Muscle of arm (tissue), 14 donors: ENCODE measurements at places on chromosomes 12 and 14.

DNA sequence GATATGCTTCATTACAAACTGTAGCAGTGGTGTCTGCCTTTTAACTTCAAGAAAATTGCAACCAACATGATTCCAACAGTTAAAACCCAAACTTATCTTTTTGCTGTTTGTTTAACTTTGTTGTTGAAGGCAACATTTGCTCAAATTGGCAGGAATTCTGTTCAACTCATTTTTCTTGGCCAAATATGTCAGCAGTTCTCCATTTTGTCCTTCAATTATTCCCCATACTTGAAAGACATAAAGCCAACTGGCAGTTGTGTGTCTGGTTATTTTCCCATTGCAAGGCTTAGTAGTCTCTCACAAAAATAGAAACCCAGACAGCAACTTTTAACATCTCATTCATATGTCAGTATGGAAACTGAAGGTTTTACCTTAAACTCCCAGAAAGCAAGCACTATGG, 146.3 kb downstream of the LRIG3 start:
- peak; percentile 57 for DNase-seq

- DNase-seq, result no peak
Measured at GRCh38 chr14:35509846-35510245, 24.1 kb upstream of the INSM2 start.

DNA sequence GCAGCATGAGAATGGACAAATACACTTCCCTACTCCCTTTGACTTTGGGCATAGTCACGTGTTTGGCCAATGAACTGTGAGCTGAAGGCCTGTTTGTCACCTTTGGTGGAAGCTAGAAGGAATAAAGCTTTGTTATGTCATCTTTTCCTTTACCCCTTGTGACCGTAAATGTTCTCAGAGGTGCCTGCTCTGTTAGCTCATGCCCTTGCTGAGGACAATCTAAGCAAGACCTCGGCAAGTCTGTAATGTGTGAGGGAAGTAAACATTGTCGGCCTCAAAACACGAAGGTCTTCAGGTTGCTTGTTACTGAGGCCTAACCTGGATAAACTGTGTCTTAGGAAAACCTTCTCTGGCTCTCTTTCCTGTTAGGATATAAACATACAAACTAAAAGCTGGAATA, 354.2 kb downstream of the TMEM132D start:
- no peak for DNase-seq

DNA sequence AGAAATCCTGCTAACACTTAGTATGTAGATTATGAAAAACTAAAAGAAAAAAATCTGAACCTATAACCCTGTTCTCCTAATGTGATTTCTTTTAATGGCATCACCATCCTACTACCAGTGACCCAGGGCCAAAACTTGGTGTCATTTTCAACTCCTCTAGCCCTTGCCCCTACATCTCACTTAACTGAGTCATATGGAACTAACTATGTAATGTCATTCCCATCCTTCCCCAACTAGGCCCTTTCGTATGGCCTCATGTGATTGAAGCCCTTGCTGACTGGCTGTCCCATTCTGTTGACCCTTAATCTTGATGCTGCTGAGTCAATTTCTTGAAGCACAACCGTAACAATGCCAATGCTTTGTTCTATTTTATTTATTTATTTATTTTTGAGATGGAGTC, 7.6 kb downstream of the DMAC2L start:
- no peak for DNase-seq

GRCh38 chr12:115737895-115738294, 539.6 kb downstream of the MED13L start:
- DNase-seq, result no peak

- no peak for DNase-seq
Measured at GRCh38 chr14:40280652-40281051, 848.4 kb upstream of the FBXO33 start.

- no peak for DNase-seq
Measured at GRCh38 chr14:37746140-37746832, 150.9 kb downstream of the TTC6 start.

GRCh38 chr14:49774106-49774505, 6.2 kb downstream of the KLHDC2 start:
- DNase-seq, result no peak

DNA sequence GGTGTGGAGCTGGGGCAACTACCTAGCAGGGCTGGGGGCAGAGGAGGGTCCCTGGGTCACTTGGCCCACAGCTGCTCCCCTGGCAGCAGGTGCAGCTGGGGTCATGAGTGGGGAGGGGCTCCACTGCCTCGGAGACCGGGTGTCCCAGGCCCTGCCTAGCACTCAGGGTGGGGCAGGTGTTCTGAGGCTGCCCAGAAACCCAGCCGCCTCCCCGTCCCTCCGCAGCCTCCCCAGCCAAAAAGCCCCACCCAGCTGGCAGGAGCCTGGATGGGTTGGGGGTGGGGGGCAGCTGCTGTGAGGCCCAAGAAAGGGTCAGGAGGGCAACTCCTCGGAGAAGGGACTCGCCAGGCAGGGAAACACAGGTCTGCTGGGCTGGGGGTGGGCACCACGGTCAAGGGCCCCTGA, 11.2 kb downstream of the AHNAK2 start:
- DNase-seq, result no peak

- no peak for DNase-seq
Measured at GRCh38 chr14:49934646-49935045, 41.8 kb downstream of the ARF6 start.

DNA sequence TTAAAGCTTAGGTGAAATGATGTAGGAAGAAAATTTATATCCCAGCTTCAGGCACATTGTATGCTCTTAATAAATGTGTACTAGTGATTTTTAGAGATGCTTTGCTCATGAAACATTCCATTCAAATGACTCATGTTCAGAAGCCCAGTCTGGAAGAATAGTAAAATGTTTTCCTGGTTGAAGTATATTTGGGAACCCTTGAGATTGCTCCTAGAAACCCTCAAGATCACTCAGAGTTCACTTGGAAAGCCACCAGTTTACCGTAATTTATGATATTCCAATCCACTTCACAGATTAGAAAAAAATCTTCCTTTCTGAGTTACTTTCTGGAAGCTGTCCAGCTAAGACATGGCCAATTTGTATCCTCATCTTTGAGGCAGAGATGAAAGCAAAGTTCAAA, 186.4 kb downstream of the SYT10 start:
- DNase-seq, result peak; percentile 25

- peak; percentile 89 for DNase-seq
Measured at GRCh38 chr12:123972457-123973401, at the start of the genes CCDC92 and ZNF664. Gene CCDC92, minus strand, starts transcription at chr12:123972831. Its CDS starts 28,526 bp downstream, at chr12:123944305. Gene ZNF664, plus strand, starts transcription at chr12:123973215. Its CDS starts 38,930 bp downstream, at chr12:124012145.
